ENCODE measurements at places on chromosomes 5 and 9. TPM values are rescaled to one million over a fixed set of nuclear protein-coding genes. Genes with fewer than 3 reads are reported as not detected.

GRCh38 chr9:127004946-127005769, 90.6 kb downstream of the RALGPS1 start:
- DNase-seq, result no peak

GABRA6 gene
- not detected for total RNA-seq

- no peak for DNase-seq
These were observed 1014.0 kb upstream of the SEMA6A start for GRCh38 chr5:117588611-117589010.

WNK2 gene
- 18.6 TPM for total RNA-seq

GABRP gene
- 0.42 TPM for total RNA-seq

- peak; percentile 62 for DNase-seq
These were observed 271.6 kb downstream of the PLK2 start for GRCh38 chr5:58188262-58188651.

DNA sequence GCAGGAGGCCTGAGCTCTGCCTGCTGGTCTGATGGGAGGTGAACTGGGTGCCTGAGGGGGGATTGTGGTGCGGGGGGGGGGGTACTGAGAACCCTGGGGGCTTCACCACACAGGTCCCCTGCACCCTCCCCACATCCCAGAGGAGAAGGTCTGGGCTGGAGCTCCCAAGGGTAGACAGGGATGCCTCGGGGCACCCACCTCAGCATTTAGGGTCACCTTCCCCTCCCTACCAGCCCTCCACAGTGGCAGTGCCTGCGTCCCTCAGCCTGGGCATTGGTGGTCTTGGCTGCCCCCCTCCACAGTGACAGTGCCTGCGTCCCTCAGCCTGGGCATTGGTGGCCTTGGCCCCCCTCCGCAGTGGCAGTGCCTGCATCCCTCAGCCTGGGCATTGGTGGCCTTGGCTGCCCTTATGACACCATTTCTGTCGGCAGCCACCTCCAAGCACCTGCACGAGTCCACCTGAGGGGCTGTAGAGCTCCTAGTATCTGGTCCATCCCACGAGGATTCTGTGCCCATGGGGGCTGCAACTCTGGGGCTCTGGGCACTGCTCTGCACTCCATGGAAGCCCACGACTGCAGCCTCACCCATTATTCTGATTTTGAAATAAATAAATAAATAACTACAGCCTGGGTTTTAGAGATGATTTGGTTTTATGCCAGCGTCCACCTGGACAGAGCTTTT, 21.5 kb downstream of the NKD2 start:
- no peak for DNase-seq

DNA sequence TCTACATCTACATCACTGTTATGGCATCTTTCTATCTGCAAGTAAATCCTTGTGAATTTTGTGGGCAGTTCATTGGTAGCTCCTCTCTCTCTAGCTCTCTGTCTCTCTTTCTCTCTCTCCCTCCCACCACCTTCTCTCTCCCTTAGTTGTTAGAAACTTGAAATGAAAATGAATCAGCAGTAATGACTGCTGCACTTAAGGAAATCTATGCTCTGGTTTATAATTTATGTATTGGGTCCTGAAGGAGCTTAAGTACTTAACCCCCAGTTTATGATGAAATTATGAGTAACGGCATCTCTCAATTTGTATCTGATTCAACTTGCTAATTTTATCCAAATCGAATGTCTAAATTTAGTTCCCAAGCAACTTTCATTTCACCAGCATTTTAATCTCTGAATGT, 52.0 kb upstream of the PTGER4 start:
- no peak for DNase-seq

CCIN gene
- 0.42 TPM for total RNA-seq

DNA sequence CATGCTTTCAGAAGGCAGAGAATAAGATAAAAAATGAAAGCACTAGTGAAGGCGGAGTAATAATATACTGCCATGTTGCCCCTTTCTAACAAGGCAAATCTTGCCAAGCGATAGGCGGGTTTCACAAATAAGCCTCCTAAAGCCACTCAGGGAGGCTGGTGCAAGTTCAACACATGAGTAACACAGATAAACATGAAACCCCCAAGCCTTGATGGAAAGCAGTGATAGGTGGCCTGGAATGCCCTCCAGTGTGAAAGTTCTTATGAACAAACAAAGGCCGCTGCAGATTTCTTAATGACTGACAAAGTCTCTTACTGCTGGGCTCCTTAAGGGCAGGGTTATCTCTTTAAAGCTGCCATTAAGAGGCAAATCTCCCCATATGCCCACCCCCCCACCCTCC, 154.7 kb downstream of the ZDHHC21 start:
- DNase-seq, result peak; percentile 31

CENPH gene
- 2.2 TPM for total RNA-seq

DNA sequence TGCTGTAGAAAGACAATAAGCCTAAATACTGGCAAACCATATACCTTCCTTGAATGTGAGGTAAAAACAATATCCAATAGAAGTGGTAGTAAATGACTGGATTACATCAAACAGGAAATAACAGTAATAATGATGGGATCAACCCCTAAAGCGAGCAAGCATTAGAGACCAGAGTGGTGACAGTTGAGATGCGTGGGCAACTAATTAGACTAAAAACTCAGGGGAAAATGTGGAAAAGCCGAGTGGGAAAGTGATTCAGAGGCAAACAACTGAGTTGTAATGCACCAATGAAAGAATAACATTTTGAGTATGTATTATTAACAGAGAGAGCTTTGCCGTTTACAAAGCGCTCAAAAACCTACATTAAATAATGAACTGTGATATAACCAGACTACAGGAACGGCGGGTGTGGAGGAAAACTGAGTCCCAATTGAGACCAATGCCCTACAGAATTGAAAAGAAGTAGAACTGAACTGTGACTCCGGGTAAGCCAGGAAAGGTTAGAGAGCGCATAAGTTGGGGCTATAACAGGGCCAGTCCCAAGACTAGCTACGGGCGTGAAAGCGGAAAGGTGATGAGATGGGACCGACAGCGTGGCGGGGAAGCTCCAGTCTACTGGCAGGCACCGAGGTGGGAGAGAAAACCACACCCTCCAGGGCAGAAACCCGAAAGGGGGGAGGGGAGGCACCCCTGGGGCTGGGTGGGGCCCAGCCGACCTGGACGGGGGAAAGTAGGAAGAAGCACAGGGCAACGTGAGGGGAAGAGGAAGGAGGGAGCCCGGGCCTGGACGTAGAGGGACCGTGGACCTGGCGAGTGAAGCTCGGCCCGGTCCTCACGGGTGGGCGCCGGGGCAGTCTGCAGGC, 592 bp downstream of the UBAP2 start:
- DNase-seq, result peak; percentile 92

GRXCR2 gene
- not detected for total RNA-seq

DNA sequence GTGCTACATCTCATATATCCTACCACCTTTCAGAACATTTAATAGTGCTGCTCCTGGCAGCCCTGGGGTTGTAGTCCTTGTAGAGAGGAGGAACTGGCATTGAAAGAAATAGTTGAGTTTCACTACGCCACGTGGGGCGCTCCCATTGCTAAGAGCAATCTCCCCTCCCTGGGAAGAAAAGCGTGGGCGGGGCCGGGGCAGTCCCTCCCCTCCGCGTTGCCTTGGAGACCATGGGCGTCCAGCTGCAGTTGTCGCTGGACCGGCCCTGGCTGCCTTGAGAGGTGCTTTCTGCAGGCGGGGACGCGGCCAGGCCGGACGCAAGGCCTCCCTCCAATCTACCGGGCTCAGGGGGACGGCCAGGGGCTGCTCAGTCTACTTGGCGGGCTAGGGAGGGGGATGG, 368 bp upstream of the CCDC180 start:
- DNase-seq, result peak; percentile 86

CRHBP gene
- total RNA-seq, result 0.52 TPM

GRCh38 chr5:179272326-179273072, 72.8 kb downstream of the ADAMTS2 start:
- no peak for DNase-seq

FBXL7 gene
- total RNA-seq, result 27.4 TPM

WDR38 gene
- 0.32 TPM for total RNA-seq

- DNase-seq, result no peak
These were observed 16.9 kb downstream of the SEMA4D start for GRCh38 chr9:89480825-89481537.

DNA sequence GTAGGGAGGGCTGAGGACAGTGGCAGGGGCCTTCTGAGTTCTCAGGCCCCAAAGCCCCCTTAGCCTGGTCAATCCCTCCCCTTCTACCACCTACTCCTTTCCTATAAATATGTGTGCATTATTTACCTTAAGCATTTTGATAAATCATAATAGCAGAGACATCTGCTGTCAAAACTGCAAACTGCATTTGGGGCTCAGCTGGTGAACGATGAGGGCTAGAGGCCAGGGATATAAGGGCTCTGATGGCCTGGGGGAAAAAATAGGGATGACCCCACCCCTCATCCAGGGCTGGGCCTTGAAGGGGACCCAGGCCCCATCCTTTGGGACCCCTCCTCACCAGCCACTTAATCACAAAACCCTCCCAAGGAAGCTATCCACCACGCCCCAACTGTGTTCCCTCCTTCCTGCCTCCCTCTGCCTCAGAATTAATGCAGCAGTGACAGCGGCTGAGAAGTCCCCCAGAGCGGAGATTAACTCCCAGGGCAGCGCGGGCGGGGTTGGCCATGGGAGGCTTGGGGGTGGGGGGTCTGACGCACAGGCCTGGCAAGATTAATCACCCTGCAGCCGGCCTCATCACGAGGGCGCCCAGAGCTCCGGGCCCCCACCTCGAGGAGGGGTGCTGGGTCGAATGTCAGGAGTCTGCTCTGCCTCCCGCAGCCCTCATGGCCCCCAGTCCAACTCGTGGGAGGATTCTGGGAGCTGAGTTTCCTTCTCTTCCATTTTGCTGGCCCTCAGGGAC, 42.1 kb downstream of the CXXC5 start:
- DNase-seq, result no peak

C9orf153 gene
- total RNA-seq, result not detected

NIPAL4 gene
- total RNA-seq, result 1.6 TPM

- DNase-seq, result no peak
These were observed 14.0 kb upstream of the CHD1 start for GRCh38 chr5:98942847-98943246.

RNF183 gene
- not detected for total RNA-seq

- no peak for DNase-seq
These were observed 12.4 kb upstream of the SIL1 start for GRCh38 chr5:139210585-139210984.

- DNase-seq, result no peak
These were observed 249.1 kb downstream of the CEMIP2 start for GRCh38 chr9:71519098-71519696.

NPR3 gene
- total RNA-seq, result 2.1 TPM

DNA sequence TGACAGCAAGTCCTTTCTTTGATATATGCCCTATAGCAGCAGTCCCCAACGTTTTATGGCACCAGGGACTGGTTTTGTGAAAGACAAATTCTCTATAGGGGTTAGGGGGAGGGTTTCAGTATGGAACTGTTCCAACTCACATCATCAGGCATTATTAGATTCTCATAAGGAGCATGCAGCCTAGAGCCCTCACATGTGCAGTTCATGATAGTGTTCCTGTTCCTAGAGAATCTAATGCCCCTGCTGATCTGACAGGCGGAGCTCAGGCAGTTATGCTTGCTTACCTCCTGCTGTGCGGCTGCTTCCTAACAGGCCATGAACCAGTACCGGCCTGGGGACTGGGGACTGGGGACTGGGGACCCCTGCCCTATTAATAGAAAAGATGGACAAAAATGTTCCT, 2.7 kb upstream of the RAPGEF6 start:
- DNase-seq, result no peak

DNA sequence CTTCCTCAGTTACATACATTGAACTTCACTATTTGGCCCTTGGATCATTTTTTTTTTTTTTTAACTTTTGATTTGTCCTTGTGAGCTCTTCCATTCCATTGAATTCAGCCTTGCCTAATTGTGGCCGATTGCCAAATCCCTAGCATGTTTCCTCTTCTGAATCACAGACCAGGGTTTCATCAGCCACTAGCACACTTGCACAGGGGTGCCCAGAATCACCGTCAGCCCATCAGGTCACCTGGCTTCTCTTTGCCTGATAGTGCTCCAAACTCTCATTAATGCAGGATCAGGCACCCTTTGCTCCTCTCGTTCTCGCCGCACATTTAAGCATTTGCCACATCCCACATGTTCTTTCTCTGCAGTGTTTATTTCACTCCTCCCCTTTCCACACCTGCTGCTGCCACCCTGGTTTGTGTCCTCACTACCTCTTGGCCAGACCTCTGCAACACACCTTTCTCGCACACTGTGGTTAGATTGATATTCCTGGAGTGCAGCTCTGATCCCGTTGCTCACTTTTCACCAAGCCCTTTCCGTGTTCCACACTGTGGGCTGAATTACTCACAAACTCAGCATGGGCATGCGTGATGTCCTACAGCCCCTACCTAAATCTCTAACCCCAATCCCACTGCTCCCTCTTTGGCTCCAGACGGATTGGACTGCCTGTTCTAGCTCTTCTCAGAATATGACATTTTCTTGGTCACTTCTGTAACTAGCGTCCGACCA, 9.8 kb downstream of the PIK3R1 start:
- no peak for DNase-seq

GRCh38 chr9:16721972-16722371, 148.5 kb downstream of the BNC2 start:
- DNase-seq, result no peak

DNA sequence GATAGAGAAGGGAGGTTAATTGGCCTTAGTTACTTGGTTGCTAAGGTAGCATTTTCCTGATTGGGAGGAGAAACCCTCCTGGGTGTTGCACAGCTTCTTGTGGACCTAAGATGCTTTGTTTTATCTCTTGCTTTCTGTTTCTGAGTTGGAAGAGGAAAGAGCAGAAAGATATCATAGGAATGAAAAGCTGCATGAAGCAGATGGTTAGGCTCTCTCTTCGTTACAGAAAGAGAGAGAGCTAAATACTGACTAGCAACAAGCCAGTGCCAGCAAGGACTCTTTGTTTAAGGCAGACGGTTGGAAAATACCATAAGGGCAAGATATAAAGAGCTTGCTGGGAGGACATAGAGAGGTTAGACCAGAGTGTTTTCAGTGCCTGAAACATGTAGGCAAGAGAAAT, 103.1 kb downstream of the ATG10 start:
- DNase-seq, result no peak

DNA sequence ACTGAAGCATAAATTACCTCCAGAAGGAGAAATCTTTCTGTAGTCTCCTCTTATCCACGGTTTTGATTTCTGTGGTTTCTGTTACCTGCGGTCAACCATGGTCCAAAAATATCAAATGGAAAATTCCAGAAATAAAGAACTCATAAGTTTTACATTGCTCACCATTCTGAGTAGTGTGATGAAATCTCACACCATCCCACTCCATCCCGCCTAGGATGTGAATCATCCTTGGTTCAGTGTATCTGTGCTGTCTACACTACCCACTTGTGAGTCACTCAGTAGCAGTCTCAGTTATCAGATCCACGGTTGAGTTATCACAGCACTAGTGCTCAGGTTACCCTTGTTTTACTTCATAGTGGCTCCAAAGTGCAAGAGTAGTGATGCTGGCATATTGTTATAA, 371.2 kb downstream of the NFIB start:
- DNase-seq, result no peak

PCDHB16 gene
- 3.3 TPM for total RNA-seq

SEMA6A gene
- 11.6 TPM for total RNA-seq
